ENCODE measurements at places on chromosomes 7 and 10.

DNA sequence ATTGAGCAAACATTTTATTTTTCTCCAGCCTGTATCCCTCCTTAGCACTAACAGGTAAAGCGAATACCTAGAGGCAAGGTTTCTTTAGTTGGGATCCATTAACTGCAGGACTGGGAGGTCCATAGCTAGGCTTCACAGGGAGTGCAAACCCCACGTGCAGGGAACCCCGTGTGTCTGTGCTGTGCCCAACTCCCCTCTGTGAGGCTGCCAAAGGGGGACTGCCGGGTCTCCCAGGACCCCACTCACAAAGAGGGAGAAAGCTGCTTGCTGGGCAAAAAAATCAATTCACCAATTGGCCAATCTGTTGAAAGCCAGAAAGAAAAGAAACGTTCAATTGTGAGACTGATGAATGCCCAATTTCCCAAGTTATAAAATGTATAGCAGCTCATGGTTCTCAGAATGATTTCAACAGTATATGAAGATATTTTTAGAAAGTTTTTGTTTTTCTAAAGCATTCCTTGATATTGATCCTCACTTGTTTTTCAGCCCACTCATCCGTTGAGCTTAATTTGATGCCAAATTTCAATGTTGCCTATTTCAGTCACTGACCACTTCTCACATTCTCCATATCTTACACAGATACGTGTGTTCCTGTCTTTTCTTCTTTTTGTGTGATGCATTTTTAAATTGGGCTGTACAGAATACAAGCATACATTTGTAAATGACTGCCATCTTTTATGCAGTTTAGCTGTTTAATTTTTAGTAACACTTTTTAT, 202.7 kb upstream of the PRSS58 start:
- H3K4me3 ChIP-seq: no peak overlapping the region
- H3K36me3 ChIP-seq: no peaks in the 10 kb centered on the region
- H3K27me3 ChIP-seq: no peaks in the 10 kb centered on the region
- H3K27ac ChIP-seq: no peak overlapping the region
- no peaks in the 10 kb centered on the region for H3K4me1 ChIP-seq

DNA sequence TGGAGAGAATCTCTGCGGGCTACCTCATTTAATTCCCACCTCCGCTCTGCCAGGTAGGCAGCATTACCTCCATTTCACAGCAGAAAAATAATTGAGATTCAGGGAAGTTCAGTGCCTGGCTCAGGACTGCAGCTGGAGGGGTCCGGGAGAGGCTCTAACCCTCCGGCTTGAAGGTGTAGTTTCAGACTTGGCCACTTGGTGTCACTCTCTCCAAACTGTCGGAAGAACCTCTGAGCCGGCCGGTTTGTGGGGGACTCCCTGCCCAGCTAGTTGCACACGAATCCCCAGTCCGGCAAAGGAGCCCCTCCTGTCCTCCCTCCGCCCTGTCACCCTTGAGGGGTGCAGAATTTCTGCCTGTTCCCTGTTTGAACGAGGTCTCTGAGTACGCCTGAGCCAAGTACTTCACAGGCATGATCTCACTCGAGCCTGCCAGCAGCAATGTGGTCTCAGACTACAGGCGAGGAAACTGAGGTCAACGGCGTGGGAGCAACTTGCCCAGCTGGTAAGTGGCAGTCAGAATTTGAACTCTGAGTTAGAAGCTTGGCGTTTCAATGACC, 144.7 kb upstream of the ZNF716 start:
- no peaks in the 10 kb centered on the region for H3K36me3 ChIP-seq
- H3K4me1 ChIP-seq: no peaks in the 10 kb centered on the region
- DNase-seq: no peak
- no peaks in the 10 kb centered on the region for H3K27me3 ChIP-seq
- no peak overlapping the region for H3K27ac ChIP-seq

- H3K4me3 ChIP-seq: no peak overlapping the region
- H3K27ac ChIP-seq: no peak overlapping the region
- no peaks in the 10 kb centered on the region for H3K4me1 ChIP-seq
- no peak for DNase-seq
- no peaks in the 10 kb centered on the region for H3K36me3 ChIP-seq
These were observed 502.8 kb downstream of the SORCS1 start for GRCh38 chr10:106661767-106662140.

- no peaks in the 10 kb centered on the region for H3K27me3 ChIP-seq
- no peak overlapping the region for H3K4me3 ChIP-seq
- H3K4me1 ChIP-seq: no peaks in the 10 kb centered on the region
These were observed 31.5 kb upstream of the SLIT1 start for GRCh38 chr10:97217299-97217698.

- no peaks in the 10 kb centered on the region for H3K4me1 ChIP-seq
- no peak overlapping the region for H3K4me3 ChIP-seq
- no peaks in the 10 kb centered on the region for H3K36me3 ChIP-seq
- H3K27ac ChIP-seq: no peak overlapping the region
- no peak for DNase-seq
These were observed 298.6 kb upstream of the MTPN start for GRCh38 chr7:136275794-136276193.

- H3K4me1 ChIP-seq: no peaks in the 10 kb centered on the region
- no peaks in the 10 kb centered on the region for H3K36me3 ChIP-seq
- H3K27me3 ChIP-seq: no peaks in the 10 kb centered on the region
- DNase-seq: no peak
- no peak overlapping the region for H3K4me3 ChIP-seq
These were observed 124.8 kb downstream of the CPED1 start for GRCh38 chr7:121113288-121113687.

DNA sequence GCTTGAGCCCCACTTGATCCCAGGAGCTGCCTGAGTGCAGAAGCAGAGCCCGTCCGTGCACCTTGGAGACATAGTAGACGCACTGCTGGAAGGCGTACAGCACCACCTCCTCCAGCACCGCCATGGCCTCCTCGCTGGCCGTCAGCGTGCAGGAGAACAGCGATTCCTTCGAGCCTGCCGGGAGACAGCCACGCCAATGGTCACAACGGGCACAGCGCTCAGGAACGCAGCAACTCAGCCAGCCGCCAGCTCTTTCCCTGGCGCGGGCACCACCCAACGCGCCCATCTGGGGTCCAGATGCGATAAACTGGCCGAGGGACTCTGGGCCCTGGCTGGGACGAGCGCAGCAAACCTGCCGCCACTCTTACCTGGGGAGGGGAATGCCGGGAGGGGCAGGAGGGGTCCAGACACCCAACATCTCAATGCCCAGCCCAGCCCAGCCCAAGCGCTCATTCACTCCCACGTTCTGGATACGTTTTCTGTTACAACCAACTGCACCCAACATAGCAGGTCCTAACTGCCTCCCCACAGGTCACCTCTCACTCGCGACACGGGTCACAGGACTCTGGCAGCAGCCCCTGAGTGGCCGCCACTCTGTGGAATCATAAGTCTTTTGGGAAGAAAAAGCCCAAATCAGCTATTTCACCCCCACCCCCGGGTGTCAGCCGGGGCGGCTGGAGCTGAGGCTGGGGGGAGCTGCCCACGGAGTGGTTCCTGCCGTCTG, 41.9 kb downstream of the AP5Z1 start:
- H3K36me3 ChIP-seq: no peaks in the 10 kb centered on the region
- no peak for DNase-seq

GRCh38 chr7:69285854-69286253, 312.4 kb upstream of the AUTS2 start:
- H3K27me3 ChIP-seq: no peaks in the 10 kb centered on the region
- no peak for DNase-seq
- peaks cover 7% of the 10 kb centered on the region for H3K4me1 ChIP-seq
- no peak overlapping the region for H3K27ac ChIP-seq
- no peak overlapping the region for H3K4me3 ChIP-seq

GRCh38 chr7:98112077-98112476, 5.4 kb downstream of the LMTK2 start:
- DNase-seq: no peak
- no peak overlapping the region for H3K4me3 ChIP-seq
- no peaks in the 10 kb centered on the region for H3K27me3 ChIP-seq
- no peaks in the 10 kb centered on the region for H3K36me3 ChIP-seq

DNA sequence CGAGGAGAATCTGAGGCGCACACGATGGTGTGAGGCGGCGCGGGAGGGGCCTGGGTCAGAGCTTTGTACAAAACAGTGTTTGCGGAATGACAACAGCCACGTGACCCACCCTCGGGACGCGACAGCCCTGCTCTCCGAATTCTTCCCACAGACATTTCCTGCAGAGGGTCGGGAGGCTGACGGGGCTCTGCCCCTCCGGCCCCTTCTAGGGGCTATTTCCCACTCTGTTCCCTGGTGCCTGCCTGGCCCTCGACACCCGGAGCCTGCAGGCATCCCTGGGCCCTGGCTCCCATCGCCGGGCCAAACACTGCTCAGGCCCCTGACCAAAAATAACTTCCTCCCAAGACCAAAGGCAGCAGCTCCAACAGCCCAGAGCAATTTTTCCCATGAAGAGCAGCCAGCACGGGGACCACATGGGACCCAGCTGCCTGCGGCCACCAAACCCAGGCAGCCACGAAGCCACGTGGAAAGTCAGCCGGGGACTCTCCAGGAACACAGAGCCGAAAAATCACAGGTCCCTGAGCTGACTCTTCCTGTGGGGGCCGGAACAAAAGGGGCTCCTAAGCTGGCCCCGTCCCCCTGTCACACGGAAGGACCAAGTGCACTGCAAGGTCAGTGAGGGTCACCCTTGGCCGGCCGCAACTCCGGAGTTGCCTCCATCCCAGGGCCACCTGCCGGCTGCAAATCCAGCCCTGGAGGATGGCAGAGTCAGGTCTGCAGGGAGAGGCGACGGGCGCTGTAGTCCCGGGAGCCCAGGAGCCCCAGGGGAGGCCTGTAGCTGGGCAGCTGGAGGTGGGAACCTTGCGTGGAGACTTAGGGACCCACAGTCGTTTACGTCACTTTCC, 42.0 kb downstream of the PAPOLB start:
- no peaks in the 10 kb centered on the region for H3K27me3 ChIP-seq
- no peak for DNase-seq
- H3K27ac ChIP-seq: no peak overlapping the region
- H3K4me3 ChIP-seq: peak overlapping the region; percentile 36
- no peaks in the 10 kb centered on the region for H3K36me3 ChIP-seq

DNA sequence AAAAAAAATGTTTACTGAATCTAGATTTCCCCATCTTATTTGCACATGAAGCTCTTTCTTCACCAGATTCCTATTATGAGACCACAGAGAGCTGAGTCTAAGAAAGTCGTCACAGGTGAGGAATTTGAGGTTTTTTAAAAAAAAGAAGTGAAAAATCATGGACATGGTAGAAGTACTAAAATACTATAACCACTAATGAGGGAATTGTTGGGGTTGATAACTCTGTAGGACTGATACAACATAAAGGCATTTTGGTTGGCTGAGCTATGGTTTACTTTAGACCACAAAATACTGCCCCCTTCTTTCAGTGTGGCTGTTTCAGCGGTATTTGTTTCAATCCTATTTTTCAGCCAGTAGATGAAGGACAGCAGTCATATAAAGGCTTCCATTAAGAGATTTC, 1111.3 kb downstream of the TYW1 start:
- H3K4me1 ChIP-seq: no peaks in the 10 kb centered on the region
- H3K27ac ChIP-seq: no peak overlapping the region
- no peak overlapping the region for H3K4me3 ChIP-seq

DNA sequence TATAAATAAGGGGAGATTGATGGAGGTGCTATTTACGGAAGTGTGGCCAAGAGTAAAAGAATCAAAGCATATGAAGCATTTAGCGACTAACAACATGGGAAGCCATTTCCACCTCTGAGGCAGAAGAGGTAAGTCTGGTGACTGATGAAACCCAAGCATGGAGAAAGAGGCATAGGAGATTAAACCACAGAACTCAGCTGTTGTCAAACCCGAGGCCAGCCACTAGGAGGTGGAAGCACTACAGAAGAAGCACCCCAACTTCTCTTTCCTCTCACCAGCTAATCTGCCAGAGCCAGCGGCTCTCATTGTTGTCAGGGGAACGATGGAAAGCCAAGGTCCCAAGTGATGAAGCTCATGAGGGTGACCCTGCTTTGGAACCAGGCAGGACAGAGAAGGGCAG, 19.6 kb upstream of the CNTNAP2 start:
- DNase-seq: no peak
- H3K27me3 ChIP-seq: no peaks in the 10 kb centered on the region
- no peak overlapping the region for H3K27ac ChIP-seq
- H3K4me3 ChIP-seq: no peak overlapping the region
- no peaks in the 10 kb centered on the region for H3K4me1 ChIP-seq
- no peaks in the 10 kb centered on the region for H3K36me3 ChIP-seq

GRCh38 chr7:37310327-37311080, 138.2 kb downstream of the ELMO1 start:
- H3K36me3 ChIP-seq: no peaks in the 10 kb centered on the region
- no peak overlapping the region for H3K4me3 ChIP-seq
- peak overlapping the region; percentile 17 for H3K27ac ChIP-seq
- H3K4me1 ChIP-seq: peaks cover 11% of the 10 kb centered on the region
- DNase-seq: no peak

DNA sequence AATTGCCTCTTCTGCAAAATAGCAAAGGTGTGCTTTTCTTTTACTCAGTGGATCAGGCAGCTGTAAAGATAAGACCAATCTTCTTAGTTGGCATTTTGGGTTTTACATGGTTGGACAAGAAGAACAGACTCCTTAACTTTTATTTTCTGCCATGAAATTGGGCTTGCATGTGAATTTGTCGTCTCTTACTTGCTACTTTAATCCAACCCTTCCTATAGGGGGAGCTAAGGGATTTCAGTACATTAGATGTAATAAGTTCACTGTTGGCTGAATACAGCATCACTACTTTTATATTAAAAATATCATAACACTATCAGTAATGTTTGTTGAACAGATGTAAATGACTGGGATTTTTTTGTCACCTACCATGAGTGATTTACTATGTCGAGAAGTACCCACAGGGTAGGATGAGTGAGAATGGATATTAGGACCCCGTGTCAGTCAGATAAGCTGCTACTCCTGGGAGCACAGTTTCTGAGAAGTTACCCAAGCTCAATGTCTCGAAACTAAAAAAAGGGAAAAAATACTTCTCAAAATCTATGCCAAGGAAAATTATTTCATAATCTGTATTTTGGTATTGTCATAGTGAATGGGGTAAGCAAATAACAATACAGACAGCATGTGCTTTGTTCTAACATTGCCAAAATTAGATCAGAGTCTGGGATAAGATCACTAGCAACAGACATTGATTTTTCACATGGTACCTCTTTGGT, 127.4 kb upstream of the AGR3 start:
- peaks cover 17% of the 10 kb centered on the region for H3K4me1 ChIP-seq
- no peaks in the 10 kb centered on the region for H3K36me3 ChIP-seq
- DNase-seq: no peak
- no peak overlapping the region for H3K4me3 ChIP-seq
- H3K27ac ChIP-seq: no peak overlapping the region

- no peak for DNase-seq
- H3K4me1 ChIP-seq: no peaks in the 10 kb centered on the region
- no peak overlapping the region for H3K27ac ChIP-seq
- no peak overlapping the region for H3K4me3 ChIP-seq
- H3K36me3 ChIP-seq: no peaks in the 10 kb centered on the region
These were observed 33.8 kb upstream of the PSMG3 start for GRCh38 chr7:1603346-1604225.
